ENCODE measurements at places on chromosomes 3 and 15.

DNA sequence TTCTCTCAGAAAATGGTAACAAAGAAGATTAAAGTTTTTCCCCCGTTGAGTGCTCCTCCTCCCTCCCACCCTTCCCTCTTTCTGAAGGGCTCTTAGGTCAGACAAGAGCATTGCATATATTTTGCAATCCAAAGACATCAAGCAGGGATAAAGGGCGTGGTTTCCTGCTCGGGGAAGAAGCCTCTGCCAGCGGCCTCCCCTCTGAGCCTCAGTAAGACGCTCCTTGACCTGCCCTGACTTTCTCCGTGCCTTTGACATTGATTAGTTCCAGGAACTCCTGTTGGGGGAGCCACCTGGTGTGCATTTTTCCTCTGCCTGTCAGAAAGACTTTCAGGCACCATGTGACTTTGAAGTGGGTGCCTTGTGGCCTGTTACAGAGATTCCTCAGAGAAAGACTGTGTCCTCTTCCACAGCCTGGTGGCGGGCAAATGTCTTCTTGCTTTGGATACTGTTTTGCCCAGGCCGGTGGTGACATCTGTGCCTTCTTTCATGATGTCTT, 87.2 kb upstream of the TBL1XR1 start:
- DNase-seq: no peak

DNA sequence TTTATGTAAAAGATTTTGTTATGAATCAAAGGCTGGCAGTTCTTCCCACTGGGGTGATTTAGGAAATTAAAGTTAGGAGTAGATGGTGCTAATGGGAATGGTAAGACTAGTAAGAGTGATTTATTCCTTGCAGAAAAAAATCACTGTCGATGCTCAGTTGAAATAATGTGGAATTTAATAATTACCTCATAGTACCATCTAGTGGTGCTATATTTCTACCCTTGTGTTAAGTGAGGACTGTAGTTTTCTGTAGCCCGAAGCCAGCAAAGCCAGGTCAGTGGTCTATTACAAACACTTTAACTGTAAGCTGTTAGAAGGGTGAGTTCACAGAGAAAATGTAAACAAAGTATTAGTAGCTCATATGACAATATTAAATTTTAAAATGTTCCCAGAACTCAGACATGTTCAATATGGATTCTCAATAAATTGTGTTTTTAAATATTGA, 39.5 kb upstream of the GOLGA8J start:
- DNase-seq: peak; percentile 34

DNA sequence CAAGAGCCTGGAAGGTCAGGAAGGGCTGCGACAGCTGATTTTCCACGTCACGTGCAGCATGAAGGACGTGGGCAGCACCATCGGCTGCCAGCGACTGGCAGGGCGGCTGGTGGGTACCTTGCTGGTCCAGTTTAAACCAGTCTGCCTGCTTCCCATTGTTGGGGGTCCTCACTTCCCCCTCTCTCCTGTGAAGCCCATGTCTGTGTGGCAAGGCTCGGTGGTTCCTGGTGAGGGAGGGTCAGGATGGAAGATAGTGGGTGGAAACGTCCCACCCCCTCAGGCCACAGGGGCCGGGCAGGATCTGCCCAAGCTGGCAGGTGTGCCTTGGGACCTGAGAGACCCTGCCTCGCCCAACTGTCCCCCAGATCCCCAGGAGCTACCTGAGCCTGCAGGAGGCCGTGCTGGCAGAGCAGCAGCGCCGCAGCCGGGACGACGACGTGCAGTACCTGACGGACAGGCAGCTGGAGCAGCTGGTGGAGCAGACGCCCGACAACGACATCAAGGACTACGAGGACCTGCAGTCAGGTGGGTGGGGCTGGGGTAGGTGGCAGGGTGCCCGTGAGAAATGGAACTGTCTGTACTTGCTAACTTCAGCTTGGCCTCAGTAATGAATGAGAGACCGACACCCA, 108.2 kb downstream of the LRRK1 start:
- DNase-seq: no peak

GRCh38 chr3:182063742-182064141, 352.0 kb downstream of the SOX2 start:
- DNase-seq: no peak

- no peak for DNase-seq
Measured at GRCh38 chr3:11304175-11304574, 32.0 kb downstream of the ATG7 start.

GRCh38 chr3:26050776-26051175, 260.9 kb downstream of the OXSM start:
- DNase-seq: no peak

GRCh38 chr15:57444877-57445513, 68.7 kb downstream of the CGNL1 start:
- DNase-seq: no peak

DNA sequence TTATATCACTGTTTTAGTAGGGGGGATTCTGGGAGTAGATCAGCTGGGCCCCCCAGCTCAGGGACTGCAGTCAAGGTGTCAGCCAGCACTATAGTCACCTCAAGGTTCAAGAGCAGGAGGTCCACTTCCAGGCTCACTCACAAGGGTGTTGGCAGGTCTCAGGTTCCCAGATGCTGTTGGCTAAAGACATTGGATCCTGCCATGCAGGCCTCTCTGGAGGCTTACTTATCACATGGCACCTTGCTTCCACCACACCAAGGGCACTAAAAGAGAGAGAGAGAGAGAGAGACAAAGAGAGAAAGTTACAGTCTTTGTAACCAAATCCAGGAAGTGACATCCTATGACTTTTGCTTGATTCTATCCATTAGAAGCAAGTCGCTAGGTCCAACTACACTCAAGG, 7.5 kb upstream of the PPP1R14D start:
- no peak for DNase-seq

GRCh38 chr3:109973733-109974132, 636.4 kb upstream of the DPPA4 start:
- no peak for DNase-seq

GRCh38 chr3:51559411-51559888, 20.9 kb downstream of the RAD54L2 start:
- DNase-seq: peak; percentile 59

- no peak for DNase-seq
Measured at GRCh38 chr3:23926736-23927135, 9.8 kb downstream of the RPL15 start.

GRCh38 chr3:171485338-171485737, 25.1 kb upstream of the TNIK start:
- no peak for DNase-seq

- DNase-seq: no peak
Measured at GRCh38 chr3:71752831-71753700, 589 bp upstream of the GPR27 start.

GRCh38 chr3:122944671-122945161, 82.8 kb downstream of the SEMA5B start:
- no peak for DNase-seq

DNA sequence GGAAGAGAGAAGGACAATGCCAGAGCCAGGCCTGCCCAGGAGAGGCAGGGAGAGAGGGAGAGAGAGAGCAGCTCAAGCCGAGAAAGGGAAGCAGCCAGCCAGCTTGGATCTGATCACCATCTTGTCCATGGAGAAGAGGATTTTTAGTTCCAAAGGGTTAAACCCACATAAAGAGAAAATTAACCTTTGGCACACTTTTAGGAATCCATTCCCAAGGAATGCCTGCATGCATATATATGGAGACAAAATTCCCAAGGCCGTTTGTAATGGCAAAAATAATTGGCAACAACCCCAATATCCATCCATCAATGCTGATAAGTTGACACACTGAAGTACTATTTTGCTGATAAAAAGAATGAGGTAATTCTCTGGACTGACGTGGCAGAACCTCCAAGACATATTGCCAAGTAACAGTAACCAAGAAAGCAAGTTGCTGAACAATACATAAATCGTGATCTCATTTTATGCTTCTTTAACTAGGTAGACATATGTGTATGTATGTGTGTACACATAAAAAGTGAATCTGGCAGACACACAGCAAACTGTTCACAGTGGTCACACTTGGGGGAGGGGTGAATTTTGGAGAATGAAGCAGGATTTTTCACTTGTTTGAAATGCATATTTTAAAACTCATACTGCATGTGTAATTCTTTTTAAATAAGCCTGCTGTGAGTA, 7.5 kb upstream of the STRA6 start:
- DNase-seq: no peak

DNA sequence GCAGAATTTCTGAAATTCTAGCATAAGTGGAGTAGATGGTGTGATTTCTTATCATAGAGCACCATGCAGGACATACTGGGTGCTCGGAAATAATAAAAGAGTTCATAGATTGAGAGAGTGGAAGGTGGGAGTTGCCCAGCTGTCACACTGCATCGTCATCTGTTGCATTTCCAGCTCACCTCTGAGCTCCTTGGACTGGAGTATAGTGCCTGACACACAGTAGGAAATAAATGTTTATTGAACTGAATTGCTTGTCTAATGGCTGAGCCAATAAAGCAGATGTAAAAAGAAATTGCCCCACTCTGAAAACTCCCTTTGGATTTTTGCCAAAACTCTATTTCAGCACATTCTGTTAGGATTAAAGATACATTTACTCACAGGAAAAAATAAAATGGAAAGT, 108.9 kb upstream of the UBE2E1 start:
- DNase-seq: no peak

GRCh38 chr15:72184165-72184811, 13.3 kb downstream of the GRAMD2A start:
- DNase-seq: peak; percentile 50

DNA sequence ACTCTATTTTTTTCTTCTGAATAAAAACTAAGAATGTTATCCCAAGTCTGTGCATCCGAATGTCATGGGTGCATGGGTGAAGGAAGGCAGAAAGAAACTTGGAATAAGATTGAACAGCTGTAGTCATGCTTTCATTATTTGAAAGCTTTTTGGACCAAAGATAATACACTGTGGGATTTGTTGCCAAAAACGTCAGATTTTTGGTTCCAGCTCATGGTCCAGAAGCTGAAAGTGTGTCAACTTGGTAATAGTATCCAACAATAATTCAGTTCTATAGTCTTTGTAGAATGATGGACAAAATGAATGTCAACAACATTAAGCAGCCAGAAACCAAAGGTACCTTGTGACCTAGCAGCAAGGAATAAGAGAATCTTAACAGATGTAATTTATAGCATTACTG, 327.9 kb upstream of the ADAMTS9 start:
- no peak for DNase-seq

DNA sequence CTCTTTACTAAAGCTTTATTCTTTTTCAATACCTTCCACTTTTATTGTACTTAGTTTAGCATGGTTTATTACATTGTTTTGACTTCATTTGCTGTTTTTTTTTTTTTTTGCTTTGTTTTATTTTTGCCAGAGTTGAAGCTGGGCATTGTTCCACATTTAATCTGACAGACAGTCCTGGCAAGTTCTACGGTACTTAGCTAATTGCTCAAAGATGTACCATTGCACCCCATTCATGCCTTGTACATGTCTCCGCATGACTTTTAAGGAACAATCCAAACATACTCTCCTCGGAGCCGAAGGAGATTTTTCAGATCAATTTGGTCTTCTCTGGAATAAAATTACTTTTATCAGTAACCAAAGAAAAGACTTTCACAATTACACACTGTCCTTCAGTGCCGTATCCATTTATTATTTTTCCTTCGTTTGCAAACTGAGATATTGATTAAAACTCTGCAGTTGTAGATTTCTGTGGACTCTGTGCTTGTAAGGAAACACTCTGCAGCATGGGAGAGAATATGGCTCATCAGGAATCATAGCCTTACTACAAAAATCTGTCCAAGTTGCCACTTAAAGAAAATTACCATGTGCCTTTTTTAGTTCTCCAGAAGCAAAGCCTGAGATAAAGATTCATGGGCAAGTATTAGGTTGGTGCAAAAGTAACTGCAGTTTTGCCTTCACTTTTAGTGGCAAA, 952.0 kb downstream of the AGBL1 start:
- no peak for DNase-seq

DNA sequence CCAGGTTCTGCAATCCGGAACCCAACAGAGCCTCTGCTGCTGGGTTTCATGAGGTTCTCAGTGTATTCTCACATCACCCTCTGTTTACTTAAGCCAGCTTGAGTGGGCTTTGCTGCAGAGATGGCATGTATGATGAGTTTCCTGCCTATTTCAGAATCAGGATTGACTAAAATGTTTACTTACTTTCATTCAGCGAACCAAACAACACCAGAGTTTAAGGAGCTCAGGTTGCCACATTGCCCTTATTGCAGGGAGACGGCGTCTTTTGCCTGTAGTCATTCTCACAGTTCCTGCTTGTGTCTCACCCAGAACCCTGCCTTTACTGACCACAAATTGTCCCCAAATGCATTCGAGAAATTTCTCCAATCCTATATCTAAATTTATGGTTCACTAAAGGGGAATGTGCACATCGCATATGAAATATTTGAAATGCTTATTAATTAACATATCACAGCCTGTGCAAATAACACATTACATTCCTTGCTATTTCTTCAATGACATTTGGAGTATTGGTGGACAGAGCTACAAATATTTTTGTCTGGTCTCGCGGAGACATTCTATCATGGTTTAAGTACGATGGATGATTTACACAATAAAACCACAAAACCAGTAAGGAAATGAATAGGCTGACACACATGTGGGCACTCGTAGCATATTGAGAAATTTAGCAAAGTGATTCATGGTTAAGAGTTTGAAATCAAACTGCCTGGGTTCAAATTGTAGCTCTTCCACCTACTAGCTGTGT, 377.2 kb upstream of the CFAP20DC start:
- DNase-seq: no peak

GRCh38 chr3:30524357-30525040, 81.9 kb upstream of the TGFBR2 start:
- DNase-seq: no peak

- DNase-seq: no peak
Measured at GRCh38 chr15:92884436-92885223, 15.5 kb upstream of the CHD2 start.

Data from LNCaP clone FGC (cell line).